Non-pigmented ciliary epithelial cell (primary cell): ENCODE measurements at places on chromosomes 2 and 18.

- DNase-seq, result no peak
Observed at GRCh38 chr2:127705391-127706065, 4.2 kb downstream of the SFT2D3 start.

GRCh38 chr2:172667581-172668325 lies 67.9 kb upstream of the RAPGEF4 start:
- no peak for DNase-seq

GRCh38 chr18:3350566-3351527 lies 88.9 kb downstream of the MYL12B start:
- DNase-seq, result no peak

GRCh38 chr2:155026651-155027174 lies 328.2 kb downstream of the KCNJ3 start:
- DNase-seq, result no peak
